ENCODE measurements at places on chromosomes 5 and 9.

DNA sequence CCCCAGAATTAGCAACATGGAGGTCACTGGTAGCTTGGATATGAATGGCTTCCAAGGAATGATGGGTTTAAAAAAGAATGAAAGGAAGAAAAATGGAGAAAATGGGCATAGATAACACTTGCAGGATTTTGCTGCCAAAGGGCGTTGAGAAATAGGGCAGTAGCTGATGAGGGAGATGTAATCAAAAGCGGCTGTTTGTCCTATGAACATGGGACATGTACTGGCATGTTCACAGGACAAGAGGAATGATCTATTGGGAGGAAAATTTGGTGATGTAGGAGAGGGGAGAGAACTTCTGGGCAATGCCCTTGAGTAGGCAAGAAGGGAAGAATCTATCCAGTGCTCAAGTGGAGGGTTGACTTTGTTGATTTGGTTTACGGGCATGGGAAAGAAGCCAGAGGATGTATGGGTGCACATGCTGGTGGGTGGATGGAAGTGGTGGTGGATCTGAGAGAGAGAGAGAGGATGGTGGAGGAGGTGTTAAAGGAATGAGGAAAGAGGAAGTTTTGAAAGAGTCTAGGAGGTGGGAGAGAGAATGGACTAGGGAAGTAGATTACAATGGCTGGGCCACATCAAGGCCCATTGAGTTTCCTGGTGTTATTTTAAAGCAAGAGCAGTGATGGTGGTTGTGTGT, 115.1 kb upstream of the MVB12B start:
- H3K4me3 ChIP-seq: no peak overlapping the region
- H3K27ac ChIP-seq: no peak overlapping the region
- no peak for DNase-seq
- H3K27me3 ChIP-seq: no peaks in the 10 kb centered on the region
- H3K36me3 ChIP-seq: no peaks in the 10 kb centered on the region

- no peak overlapping the region for H3K4me3 ChIP-seq
- no peaks in the 10 kb centered on the region for H3K36me3 ChIP-seq
- no peaks in the 10 kb centered on the region for H3K4me1 ChIP-seq
- no peaks in the 10 kb centered on the region for H3K27me3 ChIP-seq
- H3K27ac ChIP-seq: no peak overlapping the region
Measured at GRCh38 chr9:9924376-9924775, 688.4 kb downstream of the PTPRD start.

- DNase-seq: no peak
- H3K4me1 ChIP-seq: no peaks in the 10 kb centered on the region
- H3K27me3 ChIP-seq: no peaks in the 10 kb centered on the region
- H3K4me3 ChIP-seq: no peak overlapping the region
Measured at GRCh38 chr5:180115326-180116076, 43.9 kb upstream of the RNF130 start.

DNA sequence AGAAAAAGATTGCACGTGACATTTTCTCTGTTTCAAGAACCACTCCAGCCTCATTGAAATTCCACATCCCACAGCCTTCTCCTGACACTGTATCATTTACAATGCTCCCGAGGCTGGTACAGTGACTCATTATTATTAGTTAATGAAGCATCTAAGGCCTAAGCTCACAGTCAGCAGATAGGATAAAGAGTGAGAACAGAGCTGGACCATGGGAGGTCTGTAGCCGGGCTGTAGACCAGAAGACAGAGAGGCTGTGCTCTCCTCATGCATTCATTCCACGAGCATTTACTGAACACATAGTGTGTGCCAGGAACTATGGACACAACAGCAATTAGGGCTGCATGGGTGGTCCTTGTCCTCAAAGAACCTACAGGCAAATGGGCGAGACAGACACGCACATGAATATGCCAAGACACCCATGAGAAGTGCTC, 47.3 kb upstream of the GALNT10 start:
- no peaks in the 10 kb centered on the region for H3K27me3 ChIP-seq
- no peaks in the 10 kb centered on the region for H3K36me3 ChIP-seq
- no peak overlapping the region for H3K4me3 ChIP-seq
- H3K27ac ChIP-seq: no peak overlapping the region
- H3K4me1 ChIP-seq: no peaks in the 10 kb centered on the region

DNA sequence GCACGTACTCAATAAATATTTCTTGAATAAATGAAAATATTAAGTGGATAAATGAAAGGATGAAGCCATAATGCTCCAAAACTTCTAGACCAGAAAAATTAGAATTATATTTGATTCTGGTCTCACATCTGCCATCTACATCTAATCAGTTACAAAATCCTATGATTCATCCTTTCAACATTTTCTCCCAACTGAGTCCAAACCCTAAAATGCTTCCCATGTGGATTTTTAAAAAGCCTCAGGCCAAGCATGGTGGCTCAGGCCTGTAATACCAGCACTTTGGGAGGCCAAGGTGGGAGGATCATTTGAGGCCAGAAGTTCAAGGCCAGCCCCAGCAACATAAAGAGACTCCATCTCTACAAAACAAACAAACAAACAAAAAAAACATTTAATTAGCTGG, 31.6 kb upstream of the FST start:
- H3K4me1 ChIP-seq: no peaks in the 10 kb centered on the region
- no peak overlapping the region for H3K27ac ChIP-seq
- no peaks in the 10 kb centered on the region for H3K27me3 ChIP-seq
- no peaks in the 10 kb centered on the region for H3K36me3 ChIP-seq
- no peak for DNase-seq

GRCh38 chr5:138488481-138488945, 23.2 kb downstream of the EGR1 start:
- no peak overlapping the region for H3K4me3 ChIP-seq
- no peaks in the 10 kb centered on the region for H3K36me3 ChIP-seq
- peaks cover 22% of the 10 kb centered on the region for H3K4me1 ChIP-seq
- peaks cover 20% of the 10 kb centered on the region for H3K27me3 ChIP-seq
- DNase-seq: no peak

- H3K27ac ChIP-seq: no peak overlapping the region
- H3K4me1 ChIP-seq: no peaks in the 10 kb centered on the region
- no peaks in the 10 kb centered on the region for H3K27me3 ChIP-seq
- no peak overlapping the region for H3K4me3 ChIP-seq
Measured at GRCh38 chr9:136178061-136178772, 26.7 kb downstream of the LHX3 start.

- no peaks in the 10 kb centered on the region for H3K36me3 ChIP-seq
- no peaks in the 10 kb centered on the region for H3K4me1 ChIP-seq
- no peak overlapping the region for H3K27ac ChIP-seq
Measured at GRCh38 chr9:19665146-19665863, 123.5 kb downstream of the SLC24A2 start.

DNA sequence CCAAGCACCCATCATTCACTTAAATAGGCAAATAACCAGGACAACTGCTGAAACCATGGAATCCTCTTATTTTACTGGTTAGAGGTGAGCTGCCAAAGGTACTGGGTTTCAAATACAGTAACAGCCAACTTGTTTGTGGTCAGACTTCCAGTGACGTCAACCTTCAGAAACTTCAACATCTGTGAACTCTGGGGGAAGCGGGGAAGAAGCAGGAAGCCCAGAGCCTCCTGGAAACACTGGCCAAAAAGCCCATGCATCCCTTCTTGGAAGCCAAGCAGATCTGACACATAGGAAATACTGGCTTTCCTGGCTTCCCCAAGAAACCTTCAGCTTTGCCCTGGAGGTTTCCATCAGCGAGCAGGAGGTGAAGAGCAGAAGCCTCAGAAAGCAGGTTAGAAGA, 4.9 kb upstream of the FRRS1L start:
- no peaks in the 10 kb centered on the region for H3K27me3 ChIP-seq
- no peaks in the 10 kb centered on the region for H3K36me3 ChIP-seq
- H3K4me1 ChIP-seq: no peaks in the 10 kb centered on the region
- DNase-seq: no peak

DNA sequence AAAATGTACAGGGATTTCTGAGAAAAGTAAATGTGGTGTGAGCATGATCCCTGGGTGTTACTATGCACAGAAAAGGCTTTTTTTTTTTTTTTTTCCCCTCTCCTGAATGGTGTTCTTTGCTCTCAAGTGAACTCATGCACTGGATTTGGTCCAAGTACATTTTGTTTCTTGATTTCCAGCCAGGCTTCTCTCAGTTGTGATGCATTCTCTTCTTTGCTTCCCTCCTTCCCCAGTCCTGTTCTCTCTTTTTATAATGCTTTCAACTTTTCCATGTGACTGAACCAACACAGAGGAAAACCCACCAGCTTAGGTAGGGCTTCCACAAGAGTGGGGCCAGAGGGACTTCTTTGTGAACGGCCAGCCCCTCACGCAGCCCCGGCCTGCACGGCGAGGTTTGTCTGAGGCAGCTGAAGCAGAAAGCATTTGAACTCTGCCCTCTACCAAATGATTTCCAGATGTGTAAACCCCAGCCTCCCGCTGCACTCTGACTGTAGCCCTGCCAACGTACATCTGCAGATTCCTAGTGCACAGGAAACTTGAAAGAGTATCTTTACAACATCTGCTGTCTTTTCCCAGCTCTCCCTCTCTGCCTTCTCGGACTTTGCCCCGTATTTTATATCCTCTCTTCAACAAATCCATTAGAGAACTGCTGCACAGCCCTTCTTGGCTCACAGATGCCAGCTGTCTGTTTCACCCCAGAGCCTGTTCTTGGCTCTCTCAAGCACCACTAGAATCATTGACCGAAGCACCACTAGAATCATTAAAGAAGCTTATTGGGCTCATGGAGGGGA, 71.8 kb upstream of the CD180 start:
- no peak for DNase-seq
- no peaks in the 10 kb centered on the region for H3K27me3 ChIP-seq
- no peak overlapping the region for H3K27ac ChIP-seq
- no peaks in the 10 kb centered on the region for H3K36me3 ChIP-seq

DNA sequence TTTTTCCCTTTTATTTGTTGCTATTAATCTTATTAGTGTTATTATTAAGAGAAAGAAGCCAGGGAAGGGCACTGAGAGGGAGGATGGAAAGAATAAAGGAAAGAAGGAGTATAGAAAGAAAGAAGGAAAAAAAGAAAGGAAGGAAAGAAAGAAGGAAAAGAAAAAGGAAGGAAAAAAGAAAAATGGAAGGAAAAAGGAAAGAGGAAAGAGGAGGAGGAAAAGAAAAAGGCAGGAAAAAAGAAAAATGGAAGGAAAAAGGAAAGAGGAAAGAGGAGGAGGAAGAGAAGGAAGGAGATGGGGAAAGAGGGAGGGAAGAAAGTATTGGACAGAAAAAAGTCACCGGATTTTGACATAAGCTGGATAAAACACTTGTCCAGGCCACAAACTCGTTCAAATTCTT, 47.8 kb downstream of the ANXA1 start:
- no peaks in the 10 kb centered on the region for H3K36me3 ChIP-seq
- no peaks in the 10 kb centered on the region for H3K27me3 ChIP-seq
- no peak overlapping the region for H3K27ac ChIP-seq
- no peak for DNase-seq

DNA sequence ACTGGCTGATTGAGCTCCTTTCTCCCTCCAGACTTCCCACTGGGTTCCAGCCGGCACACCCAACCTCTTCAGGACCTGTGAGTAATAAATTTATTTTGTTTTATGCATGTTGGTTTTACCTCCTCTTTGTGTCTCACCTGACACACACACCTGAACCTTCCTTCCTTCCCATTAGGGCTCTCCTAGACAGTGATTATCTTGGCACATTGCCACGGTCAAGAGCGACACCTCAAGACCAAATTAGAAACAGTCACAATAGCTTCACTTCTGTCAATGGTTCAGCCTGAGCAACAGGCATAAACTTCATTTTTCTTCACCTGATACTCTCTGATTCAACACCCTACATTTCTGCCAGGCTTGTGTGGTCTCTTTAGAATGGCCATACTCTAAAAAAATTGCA, 296.3 kb upstream of the SMARCA2 start:
- H3K4me3 ChIP-seq: no peak overlapping the region
- no peaks in the 10 kb centered on the region for H3K4me1 ChIP-seq
- DNase-seq: no peak
- H3K27ac ChIP-seq: no peak overlapping the region
- no peaks in the 10 kb centered on the region for H3K36me3 ChIP-seq

GRCh38 chr5:180468732-180469585, 25.2 kb upstream of the CNOT6 start:
- no peaks in the 10 kb centered on the region for H3K4me1 ChIP-seq
- H3K36me3 ChIP-seq: no peaks in the 10 kb centered on the region
- no peak overlapping the region for H3K27ac ChIP-seq
- H3K4me3 ChIP-seq: no peak overlapping the region
- no peak for DNase-seq

GRCh38 chr9:77853716-77854115, 177.9 kb downstream of the GNAQ start:
- H3K27ac ChIP-seq: no peak overlapping the region
- H3K27me3 ChIP-seq: no peaks in the 10 kb centered on the region
- peaks cover 42% of the 10 kb centered on the region for H3K4me1 ChIP-seq
- DNase-seq: no peak

DNA sequence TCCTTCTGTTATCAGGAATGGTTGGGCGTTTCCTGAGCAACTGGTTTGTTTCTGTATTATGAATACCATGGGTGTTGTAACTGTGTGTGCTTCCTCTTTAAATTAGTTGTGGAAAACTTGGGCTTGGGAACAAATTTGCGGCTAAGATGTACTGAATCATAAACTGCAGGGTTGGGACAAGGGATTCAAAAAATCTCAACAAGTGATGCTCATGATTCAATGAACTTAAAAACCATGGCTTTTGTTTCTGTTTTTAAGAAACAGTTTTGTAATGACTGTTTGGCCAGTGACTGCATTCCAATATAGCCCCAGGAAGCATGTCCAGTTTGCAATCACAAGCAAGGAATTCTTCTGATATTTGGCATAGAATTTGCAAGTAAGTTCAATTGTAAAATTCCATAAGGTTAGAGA, 657.5 kb upstream of the WWC1 start:
- no peak overlapping the region for H3K27ac ChIP-seq
- H3K27me3 ChIP-seq: no peaks in the 10 kb centered on the region

DNA sequence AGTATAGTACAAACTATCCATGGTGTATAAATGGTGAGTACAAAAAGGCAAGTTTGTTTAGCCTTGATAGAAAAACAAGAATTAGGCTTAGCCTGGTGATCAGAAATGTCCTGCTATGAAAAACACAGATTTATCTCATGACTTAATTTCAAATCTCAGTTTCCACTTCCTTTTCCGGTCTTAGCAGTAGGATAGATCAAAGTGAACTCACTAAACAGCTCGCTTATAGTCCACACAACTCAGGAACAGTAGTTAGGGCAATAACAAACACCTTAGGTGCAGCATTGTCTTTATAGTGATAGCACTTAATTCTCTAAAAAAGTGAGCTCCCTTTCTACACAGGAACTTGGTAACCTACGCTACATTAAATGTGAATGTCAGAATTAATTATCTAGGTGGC, 11.4 kb downstream of the GOLGA1 start:
- H3K27me3 ChIP-seq: no peaks in the 10 kb centered on the region
- H3K36me3 ChIP-seq: peaks cover 53% of the 10 kb centered on the region
- DNase-seq: no peak
- no peak overlapping the region for H3K27ac ChIP-seq
- no peak overlapping the region for H3K4me3 ChIP-seq

Data from DND-41 (cell line).